ENCODE measurements at places on chromosomes 1 and 21.

DNA sequence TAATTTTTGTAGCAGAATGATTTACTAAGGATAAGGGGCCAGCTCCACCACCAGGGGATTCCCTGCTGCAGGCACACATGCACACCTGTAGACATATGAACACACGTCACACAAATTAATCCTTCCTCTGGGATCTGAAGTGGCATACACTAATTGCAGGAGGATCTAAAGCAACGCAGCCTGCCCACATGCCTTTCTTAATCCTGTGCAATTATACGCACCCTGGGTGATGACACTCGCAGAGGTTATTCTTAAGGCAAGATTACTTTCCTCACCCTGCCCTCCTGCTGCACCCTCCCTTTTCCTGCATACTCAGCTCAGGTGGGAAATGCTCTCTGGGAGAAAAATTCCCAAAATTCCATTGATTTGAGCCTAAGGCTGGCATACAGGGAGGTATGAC, 7.5 kb upstream of the LORICRIN start:
- DNase-seq = no peak

DNA sequence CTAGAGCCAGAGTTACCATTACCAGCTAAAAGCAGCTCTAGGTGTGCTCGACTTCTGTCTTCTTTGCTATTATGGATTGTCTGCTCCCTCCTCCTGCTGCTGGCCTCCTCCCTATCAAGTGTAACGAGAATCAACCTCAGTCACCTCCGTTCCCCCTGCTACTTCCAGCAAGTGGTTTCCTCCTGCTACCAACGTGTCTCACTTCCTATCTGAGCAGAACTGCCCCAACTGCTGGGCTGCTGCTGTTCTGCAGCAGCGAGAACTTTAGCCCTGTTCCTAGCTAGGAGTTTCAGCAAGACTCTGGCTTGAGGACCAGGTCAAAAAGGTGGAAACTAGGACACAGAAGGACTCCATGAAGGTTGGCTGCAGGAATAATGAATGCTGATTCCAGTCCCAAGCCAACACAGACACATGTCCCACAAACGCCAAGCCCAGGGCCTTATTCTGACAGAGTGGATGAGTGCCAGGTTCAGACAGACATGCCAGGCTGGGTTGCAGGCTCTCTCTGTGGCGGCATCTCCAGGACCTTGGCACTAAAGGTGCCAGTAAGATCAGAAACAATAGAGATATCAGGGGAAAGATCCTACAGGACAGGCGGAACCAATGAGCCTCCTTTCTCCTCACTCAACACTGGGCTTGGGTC, 46.9 kb downstream of the CD34 start:
- DNase-seq = no peak

DNA sequence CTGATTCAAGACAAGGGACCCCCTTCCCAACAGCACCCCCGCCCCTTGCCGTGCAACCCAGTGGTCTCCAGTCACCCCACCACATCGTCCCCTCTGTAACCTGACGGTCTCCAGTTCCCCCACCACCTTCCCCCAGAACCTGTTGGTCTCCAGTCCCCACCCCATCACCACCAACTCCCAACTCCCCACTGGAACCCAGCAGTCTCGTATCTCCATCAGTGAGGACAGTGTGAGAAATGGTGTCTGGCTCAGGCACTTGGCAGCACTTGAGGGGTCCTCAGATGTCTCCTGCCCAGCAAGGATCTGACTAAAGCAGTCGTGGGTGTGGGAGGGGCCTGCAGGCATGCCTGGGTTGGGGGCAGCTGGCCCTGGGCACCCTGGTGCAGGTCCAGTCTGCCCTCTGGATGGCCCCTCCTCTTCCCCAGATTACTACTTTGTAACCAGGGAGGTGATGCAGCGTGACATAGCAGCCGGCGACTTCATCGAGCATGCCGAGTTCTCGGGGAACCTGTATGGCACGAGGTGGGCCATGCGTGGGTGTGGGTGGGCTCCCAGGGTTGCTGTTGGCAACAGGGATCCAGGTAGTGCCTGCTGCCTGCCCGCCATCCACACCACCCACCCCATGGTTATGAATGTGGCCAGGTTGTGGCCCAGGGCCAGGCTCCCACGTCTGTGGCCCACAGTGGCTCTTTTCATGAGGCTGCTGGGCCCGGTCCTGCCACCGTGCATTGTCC, 3.1 kb upstream of the GJC2 start:
- DNase-seq = no peak

GRCh38 chr1:221699577-221699976, 42.3 kb downstream of the DUSP10 start:
- DNase-seq = no peak

DNA sequence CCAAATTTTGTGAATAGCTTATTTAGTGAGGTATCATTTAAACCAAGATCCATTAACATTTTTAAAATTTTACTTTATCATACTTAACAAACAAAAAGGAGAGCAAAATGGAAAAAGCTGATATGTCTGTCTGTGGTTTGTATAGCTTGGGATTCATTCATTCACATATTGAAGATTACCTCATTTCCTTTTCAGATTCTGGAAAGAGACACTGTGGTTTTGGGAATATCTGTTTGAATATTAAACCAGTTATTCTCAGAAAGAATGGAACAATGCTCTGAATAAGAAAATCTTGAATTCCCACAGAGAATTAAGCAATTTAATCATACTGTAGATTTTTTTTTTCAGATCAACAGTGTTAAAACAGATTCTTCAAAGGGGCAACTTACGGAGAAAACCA, 93.8 kb upstream of the PRDX6 start:
- DNase-seq = no peak

DNA sequence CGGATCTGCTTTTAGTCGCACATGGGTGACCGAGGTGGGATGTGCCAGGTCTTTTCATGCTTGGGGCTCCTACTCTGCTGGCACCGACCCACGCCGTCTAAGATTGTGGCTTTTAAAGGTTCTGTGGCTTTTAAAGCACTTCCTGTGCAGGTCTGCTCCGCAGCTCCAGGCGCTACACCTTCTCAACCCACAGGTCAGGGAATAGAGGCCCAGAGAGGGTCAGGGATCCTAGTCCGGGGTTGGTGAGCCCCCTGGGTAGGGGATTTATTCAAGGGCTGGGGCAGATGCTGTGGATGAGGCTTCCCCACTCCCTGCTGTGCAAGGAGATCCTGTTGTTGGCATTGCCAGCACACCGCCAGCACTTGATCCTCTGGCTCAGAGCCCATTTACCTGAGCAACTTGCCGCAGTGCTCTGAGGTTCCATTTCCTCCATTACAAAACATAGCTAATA, 212.8 kb upstream of the RAB4A start:
- DNase-seq = peak; percentile 80

- DNase-seq = no peak
Observed at GRCh38 chr1:43619996-43620920, 29.7 kb upstream of the KDM4A start.

GRCh38 chr1:92804721-92805201, 19.9 kb upstream of the EVI5 start:
- no peak for DNase-seq

- DNase-seq = no peak
Observed at GRCh38 chr21:32966120-32966519, 59.6 kb upstream of the OLIG2 start.

DNA sequence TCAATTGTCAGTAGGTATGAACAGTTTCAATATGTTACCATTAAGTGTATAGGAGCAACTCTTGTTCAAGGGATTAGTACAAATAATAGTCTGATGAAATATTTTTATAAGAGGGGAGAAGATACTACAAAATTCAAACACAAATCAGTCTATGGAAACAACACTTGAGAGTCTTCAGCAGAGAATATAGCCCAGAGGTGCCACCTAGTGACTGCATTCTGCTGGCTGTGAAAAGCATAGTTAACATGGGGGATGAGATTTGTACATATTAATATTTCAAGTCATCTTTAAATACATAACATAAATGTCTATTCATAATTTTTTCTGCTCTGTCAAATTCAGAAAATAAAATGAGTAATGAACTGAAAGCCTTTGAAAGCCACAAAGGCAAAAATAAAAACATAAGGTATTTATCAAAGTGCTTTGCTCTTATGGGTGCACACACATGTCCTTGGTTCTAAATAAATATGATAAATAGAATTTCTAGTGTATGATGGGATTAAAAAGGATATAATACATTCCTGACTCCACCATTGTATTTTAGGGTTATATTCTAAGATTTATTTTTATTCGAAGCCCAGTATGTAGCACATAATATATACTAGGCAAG, 440.9 kb upstream of the ZRANB2 start:
- peak; percentile 64 for DNase-seq

- DNase-seq = no peak
Observed at GRCh38 chr1:187045371-187045770, 216.6 kb downstream of the PLA2G4A start.

DNA sequence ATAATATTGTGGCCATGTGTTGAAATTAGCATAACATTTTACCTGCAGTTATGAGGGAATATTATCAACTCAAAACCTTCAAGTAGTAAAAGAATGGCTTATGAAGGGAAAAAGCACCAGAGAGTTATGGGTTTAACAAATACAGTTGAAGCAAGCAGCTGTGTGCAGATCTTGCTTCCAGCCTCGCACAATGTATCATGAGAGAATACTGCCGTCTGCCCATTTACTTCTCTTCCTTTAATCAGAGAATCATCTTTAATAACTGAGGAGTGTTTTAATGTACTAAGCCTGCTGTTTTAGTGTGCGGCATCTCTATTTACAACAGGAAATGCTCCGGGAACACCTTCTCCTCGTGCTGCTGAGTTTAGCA, 120.9 kb downstream of the ATG4C start:
- DNase-seq = peak; percentile 72

DNA sequence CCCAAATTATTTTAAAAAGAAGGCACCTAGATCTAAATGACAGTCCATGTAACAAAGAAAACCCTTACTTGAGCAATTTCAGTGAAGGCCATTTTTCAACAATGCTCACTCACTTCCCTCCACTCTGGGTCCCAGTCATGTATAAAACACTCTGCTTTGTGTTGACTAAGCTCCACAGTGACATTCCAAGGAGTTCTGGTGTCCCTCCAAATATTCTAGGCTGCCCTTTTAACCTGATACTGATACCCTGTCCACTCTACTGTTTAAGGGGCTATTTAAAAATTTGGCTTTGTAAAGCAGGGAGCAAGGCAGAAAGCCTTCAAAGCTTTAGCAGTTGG, 73.6 kb downstream of the GNG12 start:
- DNase-seq = no peak

DNA sequence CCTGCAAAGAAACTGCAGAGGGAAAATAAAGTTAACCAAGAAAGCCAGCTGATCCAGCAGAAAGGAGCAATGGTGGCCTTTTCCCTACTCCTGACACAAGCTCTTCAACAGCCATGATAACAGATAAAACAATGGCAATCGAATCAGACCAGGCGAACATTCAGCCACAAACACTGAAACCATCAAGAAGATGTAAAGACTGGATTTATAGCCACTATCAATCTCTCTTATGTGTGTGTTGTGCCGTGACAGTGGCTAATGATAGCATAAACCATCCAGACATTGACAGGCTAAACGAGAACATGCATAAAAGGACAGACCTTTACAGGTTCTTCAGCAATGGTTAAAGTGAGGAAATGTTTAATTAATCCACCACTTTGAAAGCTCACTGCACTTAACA, 78.1 kb upstream of the RAB4A start:
- DNase-seq = no peak

GRCh38 chr1:179029321-179029759, 3.6 kb downstream of the FAM20B start:
- DNase-seq = no peak

DNA sequence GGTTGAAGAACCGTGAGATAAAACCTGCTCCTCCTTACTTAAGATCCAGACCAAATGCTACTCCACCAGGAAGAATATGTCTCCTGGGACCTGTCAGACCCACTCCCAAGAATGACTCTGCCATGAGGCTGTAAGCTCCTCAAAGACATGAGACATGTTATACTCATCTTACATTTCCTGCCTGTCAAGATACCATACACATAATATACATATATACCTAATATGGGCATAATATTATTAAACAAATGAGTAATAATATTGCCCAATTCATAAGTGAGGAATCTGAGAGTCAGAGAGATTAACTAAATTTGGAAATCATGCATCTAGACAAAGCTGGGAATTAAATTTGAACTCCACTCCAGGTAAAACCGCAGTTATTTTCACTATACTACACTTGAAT, 634.9 kb downstream of the LMO4 start:
- no peak for DNase-seq

GRCh38 chr21:19123053-19123452, 719.5 kb upstream of the TMPRSS15 start:
- DNase-seq = no peak

DNA sequence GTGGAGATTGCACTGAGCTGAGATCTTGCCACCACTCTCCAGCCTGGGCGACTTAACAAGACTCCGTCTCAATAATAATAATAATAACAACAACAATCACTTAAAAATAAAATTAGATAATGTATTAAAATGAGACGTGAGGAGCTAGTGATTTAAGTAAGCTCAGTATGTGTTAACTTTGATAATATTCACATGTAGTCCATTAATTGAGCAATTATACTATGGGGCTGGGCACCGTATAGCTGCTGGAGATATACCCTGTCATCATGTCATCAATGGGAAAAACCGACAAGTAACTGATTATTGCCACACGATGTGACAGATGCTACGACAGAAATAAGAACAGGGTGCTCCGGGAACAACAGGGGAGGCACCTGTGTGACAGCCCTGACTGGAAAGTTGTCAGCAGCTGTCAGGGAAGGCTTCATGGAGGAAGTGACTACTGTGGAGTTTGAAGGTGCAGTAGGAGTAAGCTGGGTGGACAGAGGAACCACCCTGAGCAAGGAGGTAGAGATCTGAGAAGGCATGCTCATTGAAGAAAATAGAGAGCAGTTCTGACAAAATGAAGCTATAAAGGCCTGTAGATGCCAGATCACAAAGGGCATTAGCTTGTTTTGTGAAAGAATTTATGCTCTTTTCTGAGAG, 924 bp upstream of the CAMSAP2 start:
- DNase-seq = no peak

DNA sequence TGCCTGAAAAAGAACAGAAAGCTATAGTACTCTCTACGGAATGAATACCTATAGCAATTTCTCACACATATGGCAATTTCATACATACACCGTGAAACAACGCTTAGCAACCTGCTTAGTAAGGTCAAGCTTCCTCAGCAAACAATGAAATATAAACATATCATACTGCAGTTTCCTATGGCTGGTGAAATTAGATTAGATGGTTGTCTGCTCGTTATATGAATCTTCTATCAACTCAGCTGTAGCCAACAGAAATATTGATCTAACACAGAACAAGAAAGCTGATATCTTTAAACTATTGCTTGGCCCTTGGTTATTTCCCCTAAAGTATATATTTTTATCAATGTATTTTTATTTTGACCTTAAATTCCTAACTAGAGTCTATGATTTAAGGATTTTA, 187.8 kb downstream of the SLC44A5 start:
- DNase-seq = no peak

- no peak for DNase-seq
Observed at GRCh38 chr1:34787461-34788420, 5.1 kb upstream of the GJA4 start.

DNA sequence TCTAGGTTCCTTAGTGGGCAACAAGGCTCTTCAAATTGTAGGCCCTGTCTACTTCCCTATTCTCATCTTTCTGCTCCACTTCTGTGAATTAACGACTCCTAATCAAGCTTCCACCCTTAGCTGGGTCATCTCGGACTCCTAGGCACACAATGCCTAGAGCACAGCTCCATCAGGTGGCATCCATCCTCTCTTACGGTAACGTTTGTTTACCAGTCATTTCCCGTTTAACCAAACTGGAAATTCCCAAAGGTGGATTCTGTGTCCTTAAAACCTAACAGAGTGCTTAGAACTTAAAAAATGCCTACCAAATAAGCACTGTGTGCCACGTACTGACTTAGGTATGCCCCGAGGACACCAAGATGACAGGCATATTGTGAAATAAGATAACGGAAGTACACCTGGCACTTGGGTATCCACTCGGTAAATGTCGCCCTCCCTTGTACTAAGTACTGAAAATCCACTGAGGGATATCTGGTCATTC, 1.5 kb downstream of the PARP1 start:
- DNase-seq = no peak
